Osteocyte (in vitro differentiated cells): ENCODE measurements at places on chromosomes 1 and 21. TPM values are rescaled to one million over a fixed set of nuclear protein-coding genes. Genes with fewer than 3 reads are reported as not detected.
A peak's percentile ranks its signal among the peaks of the same experiment; 100 is the strongest.

DNA sequence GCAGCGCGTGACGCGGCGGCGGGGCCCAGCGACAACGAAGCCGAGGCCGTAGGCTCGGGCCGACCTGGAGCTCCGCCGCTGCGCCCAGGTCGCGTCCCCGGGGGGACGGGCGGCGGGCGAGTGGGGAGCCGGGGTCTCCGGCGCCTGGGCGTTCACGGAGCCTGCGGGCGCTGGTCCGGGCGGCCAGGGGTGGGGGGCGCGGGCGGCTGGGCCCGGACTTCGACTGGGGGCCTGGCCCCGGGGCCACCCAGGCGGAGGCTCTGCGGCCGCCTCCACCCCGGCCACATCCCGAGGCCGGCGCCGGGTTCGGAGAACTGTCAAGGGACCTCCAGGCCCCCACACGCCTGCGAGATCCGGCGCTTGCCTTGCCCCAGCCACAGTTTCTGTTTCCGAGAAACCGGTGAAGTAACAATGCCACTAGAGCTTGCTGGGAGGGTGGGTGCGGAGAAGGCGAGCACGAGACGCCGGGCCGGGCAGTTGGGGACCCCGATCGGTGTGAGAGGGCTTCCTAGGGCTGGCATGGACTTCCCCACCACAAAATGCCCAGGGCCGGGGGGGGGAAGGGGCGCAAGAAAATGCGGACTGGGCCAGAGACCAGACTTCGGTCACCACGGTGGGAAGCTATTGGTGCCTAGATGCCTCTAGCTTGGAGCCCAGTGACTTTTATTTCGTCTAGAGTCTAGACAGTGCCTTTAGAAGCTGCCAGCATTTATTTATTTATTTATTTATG lies 501 bp downstream of the FBXO6 start:
- peaks cover 9% of the 10 kb centered on the region for H3K36me3 ChIP-seq
- H3K4me1 ChIP-seq: no peaks in the 10 kb centered on the region
- H3K27me3 ChIP-seq: no peaks in the 10 kb centered on the region
- DNase-seq: peak; percentile 81
- H3K27ac ChIP-seq: peak overlapping the region; percentile 38
- peak overlapping the region; percentile 75 for H3K4me3 ChIP-seq

DNA sequence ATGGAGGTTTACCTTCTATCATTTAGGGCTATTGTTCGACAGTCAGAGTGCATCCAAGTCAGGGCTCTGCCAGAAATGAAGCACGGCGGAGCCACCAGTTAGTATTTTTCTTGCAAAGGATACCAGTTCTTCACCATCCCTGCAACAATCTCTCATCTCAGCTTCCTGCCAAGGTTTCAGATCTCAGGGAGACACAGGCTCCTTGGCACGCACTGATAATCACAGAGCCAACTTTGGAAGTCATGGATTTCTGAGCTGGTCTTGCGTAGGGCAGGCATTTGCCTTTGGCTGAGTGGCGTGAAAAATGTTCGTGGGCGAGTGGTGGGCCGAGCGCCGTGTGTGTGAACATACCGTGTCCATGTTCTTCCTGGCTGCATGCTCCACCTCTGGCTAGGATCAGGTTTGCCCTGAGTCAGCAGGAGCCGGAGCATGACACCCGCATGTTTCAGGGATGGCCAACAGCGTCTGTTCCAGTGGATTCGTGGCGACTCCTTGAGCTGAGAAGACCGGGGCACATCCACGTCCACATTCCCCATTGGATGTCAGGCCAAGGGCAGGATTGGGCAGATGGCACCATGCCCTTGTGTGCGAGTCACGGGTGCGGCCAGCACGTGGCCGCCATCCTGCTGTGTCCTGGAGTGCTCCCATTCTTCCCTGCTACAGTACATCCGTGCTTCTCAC lies 118.5 kb upstream of the C1orf174 start:
- H3K36me3 ChIP-seq: no peaks in the 10 kb centered on the region
- no peaks in the 10 kb centered on the region for H3K27me3 ChIP-seq
- no peak overlapping the region for H3K4me3 ChIP-seq

Gene MEX3A
- total RNA-seq: 19.8 and 20.7 TPM in 2 replicates

Gene C1orf210
- not detected in 2 replicates for total RNA-seq

DNA sequence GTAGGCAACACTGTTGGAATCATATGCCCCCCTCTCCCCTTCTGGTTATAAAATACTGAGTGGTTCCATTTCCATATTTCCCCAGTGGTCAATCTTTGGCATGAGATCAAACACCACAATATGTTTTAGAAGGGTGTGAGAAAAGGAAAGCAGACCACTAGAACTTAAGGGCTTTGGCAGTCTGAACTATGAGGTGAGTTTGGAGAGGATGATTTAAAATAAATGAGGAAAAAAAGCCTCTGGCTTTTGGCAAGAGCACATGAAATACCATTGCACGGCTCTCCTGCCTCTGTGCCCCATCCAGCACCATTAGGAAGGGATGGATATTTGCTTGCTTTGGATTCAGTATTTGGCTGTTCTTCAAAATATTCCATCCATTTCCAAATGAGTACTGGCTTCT lies 339.5 kb upstream of the C1orf87 start:
- H3K27me3 ChIP-seq: peaks cover 15% of the 10 kb centered on the region
- DNase-seq: no peak
- H3K4me1 ChIP-seq: peaks cover 5% of the 10 kb centered on the region
- H3K4me3 ChIP-seq: no peak overlapping the region

Gene GABPB2
- 11.1 and 12.4 TPM in 2 replicates for total RNA-seq

Gene CFAP74
- not detected in 2 replicates for total RNA-seq

DNA sequence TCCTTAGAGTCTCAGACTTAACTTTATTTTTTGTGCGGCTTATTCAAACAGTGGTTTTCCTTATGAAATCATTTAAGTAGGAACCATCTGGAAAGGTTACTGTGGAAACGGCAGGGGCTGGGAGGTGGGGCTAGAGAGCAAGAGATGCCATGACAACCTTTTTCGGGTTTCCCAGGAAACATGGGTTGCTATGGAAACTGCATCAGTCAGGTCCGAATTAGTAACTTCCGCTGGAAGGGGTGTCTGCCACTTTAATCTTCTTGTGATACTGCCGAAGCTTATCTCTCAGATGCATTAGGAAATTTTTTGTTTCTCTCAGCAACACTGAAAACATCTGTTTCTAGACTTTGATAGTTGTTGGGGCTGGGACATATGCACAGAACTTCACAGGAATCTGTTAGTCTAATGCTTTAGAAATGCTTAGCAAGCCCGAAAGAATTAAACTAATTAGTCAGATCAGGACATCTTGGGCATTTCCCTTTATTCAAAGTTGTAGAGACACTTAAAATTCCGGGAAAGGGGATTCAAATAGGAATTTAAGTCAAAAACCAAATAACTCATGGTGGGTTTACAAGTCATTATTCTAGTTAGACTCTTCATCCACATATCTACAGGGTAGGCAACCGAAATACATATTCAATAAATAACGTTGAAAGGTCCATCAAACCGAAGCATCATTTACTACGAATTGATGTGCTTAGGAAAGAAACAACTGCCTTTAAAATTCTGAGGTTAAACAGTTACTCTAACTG lies 2.6 kb downstream of the KCNA3 start:
- DNase-seq: no peak
- H3K27ac ChIP-seq: no peak overlapping the region
- H3K36me3 ChIP-seq: no peaks in the 10 kb centered on the region
- no peak overlapping the region for H3K4me3 ChIP-seq
- H3K4me1 ChIP-seq: peaks cover 3% of the 10 kb centered on the region

Gene ADAM30
- not detected in 2 replicates for total RNA-seq

DNA sequence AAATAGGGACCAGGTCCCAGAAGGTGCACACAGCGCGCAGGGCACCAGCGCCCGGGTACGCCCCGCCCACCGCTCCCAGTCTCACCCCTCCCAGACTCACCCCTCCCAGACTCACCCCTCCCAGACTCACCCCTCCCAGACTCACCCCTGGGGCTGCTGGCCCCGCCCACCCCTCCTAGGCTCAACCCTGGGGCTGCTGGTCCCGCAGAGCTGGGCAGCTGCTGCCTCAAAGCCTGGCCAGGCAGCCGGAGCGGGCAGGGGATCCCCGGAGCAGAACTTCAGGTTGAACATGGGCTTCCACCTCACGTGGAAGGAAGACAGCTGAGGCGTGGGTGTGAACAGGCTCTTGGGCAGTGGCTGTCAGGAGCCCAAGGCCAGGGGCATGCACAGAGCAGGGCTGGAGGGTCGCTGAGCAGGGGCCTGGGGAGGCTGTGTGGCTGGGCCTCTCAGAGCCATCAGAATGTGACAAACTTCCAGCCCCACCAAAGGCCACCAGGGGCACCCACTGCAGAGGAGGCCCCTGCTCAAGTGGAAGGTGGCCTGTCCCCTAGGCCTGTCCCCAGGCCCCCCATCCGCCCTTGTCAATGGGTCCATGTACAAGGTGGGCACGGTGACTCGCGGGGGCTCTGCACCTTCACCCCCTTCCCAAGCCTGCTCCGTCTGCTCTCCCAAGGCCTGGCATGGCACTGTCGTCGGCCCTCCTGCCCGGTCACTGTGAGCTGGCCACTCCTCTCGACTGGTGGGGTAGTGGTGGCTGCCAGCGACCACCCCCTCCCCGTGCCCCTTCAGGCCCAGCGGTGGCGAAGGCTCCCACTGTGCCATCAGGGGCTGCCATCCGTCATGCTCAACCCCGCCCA lies 20.4 kb upstream of the SUMO3 start:
- no peak for DNase-seq
- no peak overlapping the region for H3K27ac ChIP-seq
- H3K36me3 ChIP-seq: no peaks in the 10 kb centered on the region

Gene ETV3L
- not detected in 2 replicates for total RNA-seq

DNA sequence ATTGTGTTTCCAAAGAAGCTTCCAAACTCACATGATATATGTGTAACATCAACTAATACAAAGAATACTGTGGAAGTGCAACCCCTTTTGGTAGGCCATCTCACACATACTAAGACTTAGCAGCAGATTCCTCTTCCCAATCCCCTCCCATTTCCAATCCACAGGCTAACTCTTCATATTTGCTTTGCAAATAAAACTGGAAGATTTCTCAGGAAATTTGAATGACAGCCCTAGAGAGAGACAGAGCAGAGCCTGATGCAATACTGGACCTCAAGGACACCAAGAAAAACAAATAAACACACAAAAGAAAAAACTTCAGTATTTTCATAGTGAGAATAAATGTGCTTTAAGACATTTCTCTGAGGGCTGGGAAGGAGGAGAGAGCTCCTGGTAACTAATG lies 190.2 kb upstream of the BRINP3 start:
- H3K4me1 ChIP-seq: peaks cover 24% of the 10 kb centered on the region
- DNase-seq: no peak
- H3K4me3 ChIP-seq: no peak overlapping the region
- peak overlapping the region; percentile 58 for H3K27ac ChIP-seq
- H3K27me3 ChIP-seq: no peaks in the 10 kb centered on the region

DNA sequence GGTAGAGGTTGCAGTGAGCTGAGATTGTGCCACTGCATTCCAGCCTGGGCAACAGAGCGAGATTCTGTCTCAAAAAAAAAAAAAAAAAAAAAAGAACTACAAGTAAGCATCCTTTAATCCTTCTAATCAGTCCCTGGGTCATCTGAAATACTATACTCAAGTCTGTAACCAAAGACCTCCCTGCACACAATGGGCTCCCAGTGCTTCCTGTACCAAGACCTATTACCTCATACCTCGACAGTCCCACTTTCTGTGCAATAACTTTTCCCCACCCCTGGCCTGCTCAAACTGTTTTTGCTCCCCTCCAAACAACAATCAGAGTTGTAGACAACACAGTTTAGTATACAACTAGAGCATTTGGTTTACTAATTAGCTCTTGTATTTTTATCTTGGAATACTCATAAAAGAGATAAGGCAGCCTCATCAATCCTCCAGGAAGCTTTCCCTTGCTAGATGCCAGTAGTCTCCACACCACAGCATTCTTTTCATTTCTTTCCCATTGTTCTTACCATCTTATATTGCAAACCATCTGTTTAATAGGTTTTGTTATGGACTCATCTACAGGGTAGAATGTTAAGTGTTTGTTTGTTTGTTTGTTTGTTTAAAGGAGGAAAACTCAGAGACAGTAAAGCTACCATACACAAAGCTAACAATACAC lies 19.2 kb upstream of the RLF start:
- H3K36me3 ChIP-seq: no peaks in the 10 kb centered on the region
- DNase-seq: no peak
- H3K4me3 ChIP-seq: no peak overlapping the region
- H3K27ac ChIP-seq: no peak overlapping the region
- H3K4me1 ChIP-seq: peaks cover 6% of the 10 kb centered on the region

DNA sequence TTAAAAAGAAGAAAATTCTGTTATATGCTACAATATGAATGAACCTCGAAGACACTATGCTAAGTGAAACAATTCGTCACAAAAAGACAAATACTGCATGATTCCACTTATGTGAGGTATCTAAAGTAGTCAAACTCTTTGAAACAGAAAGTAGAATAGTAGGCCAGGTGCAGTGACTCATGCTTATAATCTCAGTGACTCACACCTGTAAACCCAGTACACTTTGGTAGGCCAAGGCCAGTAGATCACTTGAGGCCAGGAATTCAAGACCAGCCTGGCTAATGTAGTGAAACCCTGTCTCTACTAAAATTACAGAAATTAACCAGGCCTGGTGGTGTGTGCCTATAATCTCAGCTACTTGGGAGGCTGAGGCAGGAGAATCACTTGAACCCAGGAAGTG lies 25.7 kb downstream of the EPHA10 start:
- H3K4me3 ChIP-seq: no peak overlapping the region
- no peak for DNase-seq
- no peak overlapping the region for H3K27ac ChIP-seq
- H3K27me3 ChIP-seq: peaks cover 31% of the 10 kb centered on the region

- H3K4me3 ChIP-seq: no peak overlapping the region
- peak; percentile 17 for DNase-seq
- H3K36me3 ChIP-seq: no peaks in the 10 kb centered on the region
- H3K27ac ChIP-seq: no peak overlapping the region
Observed at GRCh38 chr1:210371916-210372315, 43.2 kb downstream of the HHAT start.

DNA sequence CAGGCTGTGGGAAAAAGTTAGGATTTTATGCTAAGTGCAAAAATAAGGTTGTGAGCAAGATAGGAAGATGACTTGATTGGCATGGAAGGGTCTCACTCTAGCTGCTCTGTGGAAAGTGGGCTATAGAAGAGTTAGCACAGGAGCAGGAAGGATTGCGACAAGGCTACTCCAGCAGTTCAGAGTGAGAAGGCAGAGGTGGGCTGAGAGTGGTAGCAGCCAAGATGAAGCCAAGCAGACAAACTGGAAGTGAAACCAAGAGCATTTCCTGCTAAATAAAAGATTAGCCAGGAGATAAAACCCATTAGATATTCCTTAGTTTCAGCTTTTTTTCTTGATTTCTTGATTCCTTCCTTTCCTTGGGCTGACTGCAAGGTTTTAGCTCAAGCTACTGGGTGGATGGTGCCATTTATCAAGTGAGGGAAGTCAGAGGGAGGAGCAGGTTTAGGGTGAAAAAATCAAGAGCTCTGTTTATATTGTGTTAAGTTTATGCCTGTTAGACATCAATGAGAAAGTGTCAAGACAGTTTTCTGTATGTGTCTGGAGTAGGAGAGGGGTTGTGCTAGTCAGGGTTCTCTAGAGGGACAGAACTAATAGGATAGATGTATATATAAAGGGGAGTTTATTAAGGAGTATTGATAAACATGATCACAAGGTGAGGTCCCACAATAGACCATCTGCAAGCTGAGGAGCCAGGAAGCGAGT lies 33.1 kb upstream of the ZNF644 start:
- no peak for DNase-seq
- H3K27me3 ChIP-seq: peaks cover 6% of the 10 kb centered on the region
- H3K4me3 ChIP-seq: no peak overlapping the region
- H3K4me1 ChIP-seq: no peaks in the 10 kb centered on the region
- no peak overlapping the region for H3K27ac ChIP-seq
- H3K36me3 ChIP-seq: no peaks in the 10 kb centered on the region
